ENCODE measurements at places on chromosomes 2 and 18. TPM values are rescaled to one million over a fixed set of nuclear protein-coding genes. Genes with fewer than 3 reads are reported as not detected.

HJURP gene
- total RNA-seq, result 32.7 TPM

POTEC gene
- total RNA-seq, result not detected

STK11IP gene
- total RNA-seq, result 34.2 TPM

PLB1 gene
- total RNA-seq, result under 0.01 TPM

LBX2 gene
- 4.1 TPM for total RNA-seq

ZNF804A gene
- total RNA-seq, result not detected

Measured in melanocyte of skin (primary cell).